ENCODE measurements at places on chromosomes 2 and 18. TPM values are rescaled to one million over a fixed set of nuclear protein-coding genes. Genes with fewer than 3 reads are reported as not detected.

GRCh38 chr18:7789856-7790552 lies 222.9 kb downstream of the PTPRM start:
- peak; percentile 68 for DNase-seq

DNA sequence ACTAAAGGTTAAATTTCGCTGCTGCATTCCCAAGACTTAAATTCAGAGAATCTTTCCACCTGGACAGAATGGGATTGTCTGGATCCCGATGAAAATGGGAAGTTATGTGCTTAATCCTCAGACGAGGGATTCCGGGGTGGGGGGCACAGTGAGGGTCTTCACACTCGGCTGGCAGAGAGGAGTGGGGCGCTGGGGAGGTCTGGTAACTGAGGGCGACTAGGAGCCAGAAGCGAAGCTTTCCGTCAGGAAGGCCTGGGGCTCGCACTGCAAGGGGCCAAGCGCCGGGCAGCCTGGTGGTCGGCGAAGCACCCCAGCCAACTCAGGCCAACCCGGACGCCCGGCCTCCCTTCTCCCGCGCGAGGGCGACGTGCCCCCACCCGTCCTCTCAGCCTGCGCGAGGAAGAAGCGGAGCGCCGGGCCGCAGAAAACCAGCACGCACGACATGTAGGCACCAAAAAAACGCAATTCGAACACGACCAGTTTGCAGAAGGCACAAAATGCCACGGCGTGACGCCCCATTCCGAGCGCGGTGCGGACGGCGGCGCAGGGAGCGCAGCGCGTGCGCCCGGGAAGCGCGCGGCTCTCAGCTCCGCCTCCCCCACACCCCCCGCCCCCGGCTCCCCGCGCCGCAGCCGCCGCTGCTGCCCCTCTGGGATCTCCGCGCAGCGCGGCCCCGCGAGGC lies 188.1 kb downstream of the ZEB2 start:
- DNase-seq, result no peak

- peak; percentile 55 for DNase-seq
These were observed 347.1 kb downstream of the CLIP4 start for GRCh38 chr2:29462293-29462692.

- peak; percentile 53 for DNase-seq
These were observed 846.7 kb downstream of the BCL11A start for GRCh38 chr2:59706729-59707128.

- no peak for DNase-seq
These were observed 383.1 kb downstream of the GALR1 start for GRCh38 chr18:77632758-77633157.

Gene OSR1
- 1.3 TPM for total RNA-seq

GRCh38 chr2:10059016-10059351 lies 15.6 kb downstream of the KLF11 start:
- no peak for DNase-seq

DNA sequence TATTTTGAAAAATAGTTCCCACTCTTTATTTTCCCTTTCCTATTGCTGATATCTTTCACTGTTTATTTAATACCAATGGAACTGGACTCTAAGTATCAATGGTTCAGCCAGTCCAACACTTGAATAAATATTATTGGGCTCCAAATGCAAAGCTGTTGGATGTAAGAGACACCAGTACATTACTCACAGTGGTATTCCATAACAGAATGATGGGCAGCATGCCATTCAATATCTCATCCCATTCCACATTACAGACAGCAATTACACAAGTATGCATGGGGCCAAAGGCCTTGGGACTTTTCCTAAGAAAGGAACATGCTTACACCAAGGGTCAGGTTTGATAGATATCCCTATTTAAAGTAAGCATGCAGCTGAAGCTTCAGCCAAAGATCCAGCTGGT lies 231.9 kb downstream of the RND3 start:
- DNase-seq, result peak; percentile 21

- DNase-seq, result no peak
These were observed 345.6 kb downstream of the GRB14 start for GRCh38 chr2:164275659-164276058.

DNA sequence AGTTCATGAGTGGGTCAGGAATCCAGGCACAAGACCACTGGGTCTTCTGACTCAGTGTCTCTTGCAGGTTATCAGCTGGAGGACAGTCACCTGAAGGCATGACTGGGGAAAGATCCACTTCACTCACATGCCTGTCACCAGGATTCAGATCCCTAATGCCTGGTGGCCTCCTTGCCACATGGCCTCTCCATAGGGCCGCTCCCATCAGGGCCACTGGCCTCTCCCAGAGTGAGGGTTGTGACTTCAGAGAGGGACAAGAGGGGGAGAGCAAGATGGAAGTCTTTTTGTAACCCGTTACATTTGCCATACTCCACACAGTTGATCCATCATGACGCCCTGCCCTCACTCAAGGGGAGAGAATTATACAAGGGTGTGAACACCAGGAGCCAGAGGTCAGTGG lies 13.0 kb upstream of the OTOS start:
- no peak for DNase-seq

DNA sequence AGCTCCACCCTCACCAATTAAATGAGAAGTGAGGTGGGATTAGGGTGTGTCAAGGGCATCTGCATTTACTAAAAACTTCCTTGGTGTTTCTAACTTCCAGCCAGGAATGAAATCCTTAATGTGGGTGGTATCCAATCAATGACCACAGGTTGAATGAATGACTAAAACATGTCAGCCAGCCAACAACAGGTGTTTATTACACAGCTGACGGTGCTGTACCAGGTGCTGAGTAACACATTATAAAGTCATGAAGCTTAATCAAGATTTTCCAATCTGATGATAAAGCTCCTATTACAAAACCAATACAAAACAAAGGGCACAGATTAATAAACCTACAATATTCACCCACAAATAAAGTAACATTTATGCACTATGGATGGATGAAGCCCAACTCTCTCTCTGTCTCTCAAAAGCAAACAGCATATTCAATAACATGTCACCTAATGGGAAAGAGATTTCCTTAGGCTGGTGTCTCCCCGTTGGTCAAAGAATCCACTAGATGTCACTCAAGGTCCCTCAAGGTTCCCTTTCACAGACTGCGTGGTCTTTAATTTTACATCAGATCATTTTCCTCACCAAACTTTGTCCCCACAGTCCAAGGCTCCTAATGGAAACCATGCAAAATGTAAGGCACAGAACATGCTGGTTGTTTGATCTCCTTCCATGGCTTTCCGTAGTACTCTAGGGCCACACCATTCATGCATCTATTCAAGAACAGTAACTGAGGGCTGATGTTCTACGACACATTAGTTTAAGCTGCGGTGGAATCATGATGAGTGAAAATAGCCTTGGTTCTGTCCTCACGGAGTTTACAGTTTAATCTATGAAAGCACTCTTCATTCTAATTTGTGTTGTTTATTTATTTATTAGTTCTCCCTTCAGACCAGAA lies 6.4 kb upstream of the PTPN4 start:
- DNase-seq, result peak; percentile 61

- no peak for DNase-seq
These were observed 140.5 kb downstream of the SRBD1 start for GRCh38 chr2:45470531-45470930.

Gene ASB18
- total RNA-seq, result not detected

Gene SPDYA
- 2.6 TPM for total RNA-seq

Gene CHPF
- 81.2 TPM for total RNA-seq

DNA sequence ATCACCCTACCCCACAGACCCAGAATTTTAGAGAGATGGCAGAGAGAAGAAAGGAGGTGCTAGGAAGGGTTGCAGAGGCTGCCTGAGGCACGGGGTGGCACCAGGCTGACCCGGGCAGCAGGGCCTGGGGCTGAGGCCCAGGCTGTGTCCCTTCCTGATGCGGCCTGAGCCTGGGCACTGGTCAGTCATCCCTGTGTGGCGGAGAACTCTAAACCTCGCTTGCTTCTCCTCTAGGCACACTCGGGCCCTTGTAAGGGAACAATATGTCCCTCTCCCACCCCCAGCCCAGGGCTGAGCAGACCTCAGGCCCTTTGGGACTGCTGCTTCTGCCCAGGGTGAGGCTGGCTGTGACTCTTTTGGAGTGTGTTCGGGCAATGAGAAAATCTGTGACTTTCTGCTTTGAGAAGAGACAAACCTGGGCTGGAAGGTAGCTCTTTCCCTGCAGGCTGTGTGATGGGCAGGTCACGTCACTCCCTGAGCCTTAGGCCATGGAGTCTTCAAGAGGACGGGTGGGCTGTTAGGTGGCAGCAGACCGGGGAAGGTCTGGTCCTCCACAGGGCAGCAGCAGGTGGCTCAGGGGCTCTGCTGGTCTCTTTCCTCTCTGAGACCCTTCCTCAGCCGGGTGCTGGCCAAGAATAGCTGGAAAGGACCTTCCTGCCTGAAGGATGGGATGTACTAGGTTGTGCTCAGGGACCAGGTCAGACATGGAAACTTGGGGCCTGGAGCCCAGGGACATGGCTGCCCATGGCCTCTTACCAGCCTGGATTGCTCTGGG lies 96.8 kb downstream of the GLI2 start:
- no peak for DNase-seq

Gene DLGAP1
- not detected for total RNA-seq

- DNase-seq, result no peak
These were observed 10.1 kb upstream of the SESTD1 start for GRCh38 chr2:179274749-179275148.

GRCh38 chr18:9428862-9429661 lies 46.3 kb upstream of the RALBP1 start:
- peak; percentile 9 for DNase-seq

- peak; percentile 13 for DNase-seq
These were observed 259.7 kb downstream of the LNPK start for GRCh38 chr2:175742367-175742766.

Gene GLI2
- total RNA-seq, result 0.74 TPM

DNA sequence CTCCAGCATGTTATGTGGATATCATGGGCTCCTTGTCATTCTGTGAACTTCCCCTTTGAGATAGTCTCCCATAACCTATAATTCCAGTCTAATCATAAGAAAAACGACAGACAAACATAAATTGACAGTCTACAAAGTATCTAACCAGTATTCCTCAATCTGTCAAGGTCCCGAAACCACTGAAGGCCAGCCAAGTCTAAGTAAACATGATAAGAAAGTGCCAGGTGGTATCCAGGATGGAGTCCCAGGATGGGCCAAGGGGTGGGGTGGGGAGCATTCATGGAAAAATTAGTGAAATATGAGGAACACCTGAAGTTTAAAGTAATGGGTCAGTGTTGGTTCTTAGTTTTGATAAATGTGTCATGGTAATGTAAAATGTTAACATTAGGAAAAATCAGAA lies 355.5 kb downstream of the DPP10 start:
- DNase-seq, result no peak

Gene GAD1
- total RNA-seq, result 2.5 TPM

Gene SOWAHC
- 25.6 TPM for total RNA-seq

GRCh38 chr18:12049978-12050811 lies 43.4 kb upstream of the ANKRD62 start:
- DNase-seq, result no peak

DNA sequence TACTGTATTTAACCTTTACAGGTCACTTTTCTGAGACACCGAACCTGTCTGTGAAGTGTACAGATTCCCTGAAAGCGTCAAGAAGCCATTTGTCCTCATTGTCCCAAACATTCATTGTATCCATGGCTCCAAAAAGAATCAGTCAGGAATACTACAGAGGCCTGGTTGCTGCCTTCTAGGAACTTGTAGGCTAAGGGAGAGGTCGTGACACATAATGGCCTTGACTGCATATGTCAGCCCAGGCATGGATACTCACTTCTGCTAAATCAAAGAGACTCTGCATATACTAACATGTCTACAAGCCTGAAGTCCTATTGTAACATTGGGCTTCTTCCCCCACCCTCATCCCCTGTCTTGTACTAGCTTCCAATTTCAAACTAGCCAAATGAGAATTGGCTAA lies 40.2 kb downstream of the ONECUT2 start:
- no peak for DNase-seq

- DNase-seq, result no peak
These were observed 76.5 kb downstream of the SMAD7 start for GRCh38 chr18:48874233-48874632.

DNA sequence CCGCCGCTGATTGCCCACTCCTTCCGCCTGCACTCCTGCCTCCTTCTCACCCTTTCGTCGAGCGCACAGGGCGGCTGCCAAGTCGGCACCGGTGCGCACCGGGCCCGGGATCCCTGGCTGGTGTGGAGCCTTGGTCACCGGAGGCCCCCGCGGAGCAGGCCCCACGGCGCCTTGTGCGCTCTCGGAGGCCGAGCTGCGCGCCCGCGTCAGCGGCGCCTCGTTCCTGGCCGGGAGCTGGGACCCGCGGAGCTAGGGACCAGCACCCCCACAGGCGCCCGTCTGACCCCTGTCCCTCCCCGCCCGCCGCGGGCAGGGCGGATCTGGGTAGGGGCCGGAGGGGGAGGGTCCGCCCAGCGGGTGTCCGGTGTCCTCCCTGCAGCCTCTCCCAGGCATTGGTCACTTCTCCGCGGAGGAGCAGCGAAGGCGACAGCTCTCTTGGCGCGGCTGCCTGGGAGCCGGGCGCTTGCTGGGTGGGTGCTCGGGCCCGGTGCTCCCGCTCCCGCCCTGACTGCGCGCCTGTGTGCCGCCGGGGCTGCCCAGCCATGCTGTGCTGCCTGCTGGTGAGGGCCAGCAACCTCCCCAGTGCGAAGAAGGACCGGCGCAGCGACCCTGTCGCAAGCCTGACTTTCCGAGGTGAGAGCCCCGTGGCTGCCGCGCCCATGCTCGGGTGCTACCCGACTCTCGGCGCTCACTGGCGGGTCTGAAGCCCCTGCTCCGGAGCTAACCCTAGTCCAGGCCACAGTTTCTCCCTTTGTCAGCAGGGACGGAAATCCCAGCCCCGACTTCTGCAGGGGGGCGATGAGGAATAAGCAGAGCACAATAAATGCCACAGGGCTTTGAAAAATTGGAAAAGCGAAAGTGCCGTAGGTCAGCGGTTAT lies 13.2 kb downstream of the DYSF start:
- DNase-seq, result peak; percentile 14

DNA sequence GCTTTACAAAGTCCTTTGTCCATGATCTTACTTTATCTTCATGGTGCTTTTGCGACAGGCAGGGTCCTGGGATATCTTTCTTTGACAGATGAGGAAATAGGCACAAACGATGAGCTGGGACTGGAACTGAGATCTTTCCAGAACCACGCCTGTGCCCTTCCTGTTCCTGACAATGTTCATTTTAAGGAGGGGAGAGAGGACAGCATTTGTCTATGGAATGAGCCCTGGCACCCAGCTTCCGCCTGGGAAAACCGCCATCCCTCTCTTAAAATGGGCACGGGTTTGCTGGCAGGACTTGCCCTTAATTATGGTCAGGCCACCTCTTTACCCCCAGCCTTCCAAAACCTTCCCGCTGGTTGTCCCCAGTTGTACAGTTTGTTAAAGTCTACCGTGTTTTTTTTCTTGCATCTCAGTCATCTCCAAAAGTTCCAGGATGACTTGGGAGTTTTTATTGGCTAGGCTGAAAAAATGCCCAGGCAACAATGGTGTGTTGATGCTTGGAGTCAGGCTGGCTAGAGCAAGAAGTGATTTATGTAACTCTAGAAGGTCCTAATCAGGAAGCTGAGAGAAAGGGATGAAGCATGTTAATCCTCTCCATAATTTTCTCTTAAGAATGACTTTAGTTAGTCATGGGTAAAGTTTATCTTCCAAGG lies 264.9 kb upstream of the EPAS1 start:
- DNase-seq, result no peak

GRCh38 chr18:49013961-49014604 lies 63.3 kb upstream of the SMAD7 start:
- no peak for DNase-seq
